Neural crest cell (in vitro differentiated cells): ENCODE measurements at places on chromosomes 5 and 9. TPM values are rescaled to one million over a fixed set of nuclear protein-coding genes. Genes with fewer than 3 reads are reported as not detected.

DNA sequence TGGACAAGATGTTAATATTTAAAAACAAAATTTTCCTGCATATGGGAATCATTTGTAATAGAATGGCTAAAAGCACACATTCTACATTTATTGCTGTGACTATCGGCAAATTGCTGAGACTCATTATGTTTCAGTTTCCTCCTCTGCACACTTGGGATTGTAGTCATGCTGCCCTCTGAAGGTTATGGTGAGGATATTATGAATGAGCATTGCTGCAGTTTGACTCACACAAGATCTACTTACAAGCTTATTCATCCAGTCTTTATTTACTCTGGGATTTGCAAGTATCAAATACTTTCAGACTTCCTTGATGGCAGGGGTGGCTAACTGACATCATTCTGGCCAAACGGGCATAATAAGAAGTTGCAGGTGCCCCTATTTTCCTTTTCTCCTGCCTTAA is 9.5 kb upstream of the NFIL3 start:
- H3K27ac ChIP-seq = no peak overlapping the region
- H3K27me3 ChIP-seq = peaks cover 19% of the 10 kb centered on the region
- H3K4me1 ChIP-seq = no peaks in the 10 kb centered on the region
- DNase-seq = no peak

- H3K4me3 ChIP-seq = peak overlapping the region; percentile 73
- no peaks in the 10 kb centered on the region for H3K36me3 ChIP-seq
- peaks cover 26% of the 10 kb centered on the region for H3K27me3 ChIP-seq
Measured at GRCh38 chr9:36035006-36035405, 1.7 kb upstream of the RECK start.

GRCh38 chr5:23655674-23656073 is 148.3 kb downstream of the PRDM9 start:
- no peak for DNase-seq
- no peak overlapping the region for H3K27ac ChIP-seq
- no peak overlapping the region for H3K4me3 ChIP-seq

DNA sequence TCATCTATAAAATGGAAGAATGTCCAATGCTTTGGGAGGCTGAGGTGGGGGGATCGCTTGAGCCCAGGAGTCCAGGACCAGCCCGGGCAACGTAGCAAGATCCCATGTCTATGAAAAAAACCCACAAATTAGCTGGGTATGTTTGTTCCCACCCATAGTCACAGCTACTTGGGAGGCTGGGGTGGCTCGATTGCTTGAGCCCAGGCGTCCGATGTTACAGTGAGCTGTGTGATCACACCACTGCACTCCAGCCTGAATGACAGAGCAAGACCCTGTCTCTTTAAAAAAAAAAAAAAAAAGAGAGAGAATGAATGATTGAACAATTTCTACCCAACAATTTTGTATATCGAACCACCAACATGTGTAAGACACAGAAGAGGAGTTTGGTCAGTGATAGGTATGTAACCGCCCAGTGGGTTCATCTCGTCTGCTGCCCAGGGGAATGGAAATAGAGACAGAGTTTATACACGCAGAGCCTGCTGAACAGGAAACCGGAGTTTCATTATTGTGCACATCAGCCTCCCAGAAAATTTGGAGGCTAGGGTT is 26.2 kb upstream of the ERGIC1 start:
- H3K36me3 ChIP-seq = peaks cover 2% of the 10 kb centered on the region
- H3K4me3 ChIP-seq = no peak overlapping the region
- H3K27ac ChIP-seq = peak overlapping the region; percentile 71
- no peaks in the 10 kb centered on the region for H3K27me3 ChIP-seq
- no peak for DNase-seq

DNA sequence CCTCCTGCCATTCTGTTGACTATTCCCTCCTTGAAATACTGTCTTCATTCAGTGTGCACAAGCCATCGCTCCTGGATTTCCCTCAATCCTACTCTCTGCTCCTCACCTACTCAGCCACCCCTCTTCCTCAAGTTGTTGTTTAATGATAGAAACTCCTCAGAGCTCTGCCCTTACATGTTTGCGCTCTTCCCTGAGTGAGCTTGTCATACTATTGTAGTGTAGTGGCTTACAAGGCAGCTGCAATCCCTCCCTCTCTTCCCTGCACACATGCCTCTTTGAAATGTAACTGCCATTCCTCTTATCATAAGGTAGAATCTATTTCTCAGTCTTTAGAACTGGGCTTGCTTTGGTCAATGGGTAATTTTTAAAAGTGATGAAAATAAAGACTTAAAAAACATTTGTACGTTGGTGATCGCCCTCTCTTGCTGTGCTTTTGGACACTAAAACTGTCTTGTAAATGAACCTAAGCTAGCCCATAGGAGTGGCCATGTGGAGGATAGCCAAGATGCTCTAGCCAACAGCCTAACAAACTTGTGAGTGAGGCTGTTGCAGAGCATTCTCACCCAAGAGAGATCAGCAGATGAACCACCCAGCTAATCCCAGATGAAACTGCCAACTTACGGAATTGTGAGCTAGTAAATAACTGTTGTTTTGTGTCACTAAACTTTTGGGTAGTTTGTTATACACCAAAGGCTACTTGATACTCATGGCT is 18.1 kb upstream of the SMAD5 start:
- no peak for DNase-seq
- no peak overlapping the region for H3K4me3 ChIP-seq
- H3K27me3 ChIP-seq = no peaks in the 10 kb centered on the region
- no peaks in the 10 kb centered on the region for H3K4me1 ChIP-seq

Gene HACD4
- total RNA-seq = 0.72 and 0.75 TPM in 2 replicates
